ENCODE measurements at places on chromosomes 2 and 18.

GRCh38 chr2:68770271-68771111, 35.9 kb downstream of the ARHGAP25 start:
- DNase-seq = no peak

GRCh38 chr2:32745191-32745590, 117.3 kb downstream of the TTC27 start:
- DNase-seq = no peak

- no peak for DNase-seq
These were observed 74.8 kb upstream of the FAM98A start for GRCh38 chr2:33673937-33674336.

DNA sequence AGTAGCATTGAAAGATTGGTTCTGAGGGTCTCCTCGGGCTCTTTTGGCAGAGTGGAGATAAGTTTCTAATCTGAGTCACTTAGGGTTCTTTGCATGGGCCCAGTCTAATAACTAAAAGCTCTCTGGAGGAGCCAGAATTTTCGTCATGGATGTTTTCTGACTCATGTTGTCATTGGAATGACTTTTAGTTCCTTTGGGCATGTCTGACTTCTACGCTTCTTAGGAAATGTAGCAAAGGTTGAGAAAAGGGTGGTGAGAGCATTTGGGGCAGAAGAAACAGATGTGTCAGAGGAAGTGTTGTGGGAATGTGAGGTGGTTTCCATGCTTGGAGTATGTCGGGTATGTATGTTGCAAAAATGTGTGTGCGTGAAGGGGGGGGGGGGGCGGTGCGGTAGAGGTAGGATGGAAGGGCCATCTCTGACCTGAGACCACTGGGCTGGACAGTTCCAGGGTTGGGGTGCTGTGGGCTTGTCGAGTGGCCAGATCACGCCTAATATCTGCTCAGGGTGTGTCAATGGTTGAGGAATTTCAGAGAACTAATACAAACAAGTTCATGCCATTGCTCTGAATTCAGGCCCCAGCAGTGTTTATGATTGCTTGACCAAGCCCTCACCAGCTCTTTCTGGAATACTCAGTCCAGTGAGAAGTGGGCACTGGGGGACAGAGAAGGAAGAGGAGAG, 26.9 kb downstream of the KLHL29 start:
- no peak for DNase-seq

- DNase-seq = no peak
These were observed 3.4 kb downstream of the B4GALT6 start for GRCh38 chr18:31680831-31681568.

DNA sequence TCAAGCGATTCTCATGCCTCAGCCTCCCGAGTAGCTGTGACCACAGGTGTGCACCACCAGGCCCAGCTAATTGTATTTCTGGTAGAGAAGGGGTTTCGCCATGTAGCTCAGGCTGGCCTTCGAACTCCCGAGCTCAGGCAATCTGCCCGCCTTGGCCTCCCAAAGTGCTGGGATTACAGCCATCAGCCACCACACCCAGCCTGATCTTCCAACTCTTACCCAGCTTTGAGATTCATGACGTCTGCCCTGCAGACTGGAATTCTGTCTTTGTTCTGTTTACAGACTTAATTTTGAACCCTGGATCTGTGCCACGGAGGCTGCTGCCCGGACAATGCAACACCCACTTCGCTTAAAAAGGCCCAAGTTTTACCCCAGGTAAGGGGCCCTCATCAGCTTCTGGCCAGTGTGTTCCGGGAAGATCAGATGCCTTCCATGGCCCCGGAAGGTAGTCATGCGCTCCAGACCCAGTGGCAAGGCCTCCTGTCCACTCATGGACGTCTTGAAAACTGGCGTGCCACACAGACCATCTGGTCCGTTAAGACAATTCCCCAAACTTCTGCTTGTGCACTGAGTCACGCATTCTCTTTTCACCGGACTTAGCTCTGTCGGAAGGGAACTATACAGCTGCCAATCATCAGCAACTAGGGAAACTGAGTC, 5.5 kb downstream of the PXDN start:
- DNase-seq = no peak

DNA sequence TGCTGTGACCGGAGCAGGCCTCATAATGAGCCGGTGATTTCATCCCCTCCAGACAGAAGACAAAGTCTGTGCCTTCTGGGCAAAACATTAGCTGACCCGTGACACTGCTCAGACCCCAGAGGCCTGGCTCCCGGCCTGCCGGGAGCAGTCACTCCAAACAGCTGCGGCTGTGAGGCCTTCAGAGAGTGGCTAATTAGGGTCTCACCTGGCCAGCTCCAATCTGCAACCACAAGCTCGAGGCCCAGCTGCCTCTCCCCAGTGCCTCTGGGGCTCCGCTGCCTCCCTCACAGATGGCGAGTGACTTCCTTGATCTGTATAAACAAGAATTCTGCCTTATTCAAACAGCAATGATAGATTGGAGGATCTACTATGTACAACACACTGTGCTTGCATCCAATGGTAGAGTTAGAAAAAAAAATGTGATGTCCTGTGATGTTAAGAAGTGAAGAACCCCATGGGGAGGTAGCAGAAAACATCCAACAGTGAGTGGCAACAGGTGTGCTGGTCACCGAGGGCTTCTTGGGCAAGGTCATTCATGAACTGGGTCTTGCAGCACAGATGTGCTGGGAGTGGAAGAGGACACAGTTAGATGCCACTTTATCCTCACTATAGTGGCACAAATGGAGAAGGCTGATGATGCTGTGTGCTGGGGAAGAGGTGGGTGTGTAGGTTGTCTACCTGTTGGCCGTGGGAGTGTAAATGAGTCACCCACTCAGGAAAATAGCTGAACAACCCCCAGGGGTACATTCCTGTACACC, 98.2 kb upstream of the ASAP2 start:
- DNase-seq = no peak

DNA sequence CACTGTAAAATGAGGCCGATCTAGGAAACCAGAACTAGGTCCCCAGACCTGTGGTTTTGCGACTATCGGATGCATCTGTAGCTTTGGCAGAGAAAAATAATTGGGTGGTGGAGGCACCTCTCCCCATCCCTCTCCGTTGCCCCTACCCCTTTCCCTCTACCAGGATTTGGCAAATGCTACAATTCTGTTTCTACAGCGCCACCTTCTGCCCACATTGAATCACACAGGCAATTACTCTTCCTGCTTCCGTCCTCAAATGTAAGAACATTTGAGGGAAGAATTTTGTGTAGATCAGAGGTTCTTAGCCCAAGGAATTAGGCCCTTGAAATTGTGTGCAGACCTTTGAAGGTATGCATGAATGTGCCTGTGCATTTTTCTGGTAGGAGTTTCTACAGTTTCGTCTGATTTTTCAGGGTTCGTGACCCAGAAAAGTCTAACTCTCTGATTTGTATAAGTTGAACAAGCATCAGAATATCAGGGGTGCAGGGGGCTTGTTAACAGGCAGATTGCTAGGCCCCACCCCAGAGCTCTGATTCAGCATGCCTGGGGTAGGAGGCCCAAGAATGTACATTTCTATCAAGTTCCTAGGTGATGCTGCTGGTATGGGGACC, 11.2 kb downstream of the ATP6V1B1 start:
- DNase-seq = no peak

DNA sequence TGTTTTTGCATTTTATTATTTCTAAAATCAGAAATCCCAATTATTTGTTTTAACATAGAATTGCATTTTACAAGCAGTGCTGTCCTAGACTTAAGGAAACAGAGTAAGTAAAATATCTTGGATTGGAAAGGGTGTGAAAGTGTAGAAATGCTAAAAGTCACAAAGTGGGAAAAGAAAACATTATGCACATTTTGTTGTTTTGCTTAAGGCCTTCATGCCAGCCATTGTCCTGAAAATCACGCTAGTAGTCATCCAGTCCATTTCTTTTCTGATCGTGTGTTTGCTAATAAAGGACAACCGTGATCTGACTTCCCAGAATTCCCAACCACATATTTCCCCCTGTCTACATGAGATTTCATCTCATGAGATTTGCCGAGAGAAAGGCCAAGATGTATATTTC, 199.1 kb downstream of the PTGR3 start:
- no peak for DNase-seq

DNA sequence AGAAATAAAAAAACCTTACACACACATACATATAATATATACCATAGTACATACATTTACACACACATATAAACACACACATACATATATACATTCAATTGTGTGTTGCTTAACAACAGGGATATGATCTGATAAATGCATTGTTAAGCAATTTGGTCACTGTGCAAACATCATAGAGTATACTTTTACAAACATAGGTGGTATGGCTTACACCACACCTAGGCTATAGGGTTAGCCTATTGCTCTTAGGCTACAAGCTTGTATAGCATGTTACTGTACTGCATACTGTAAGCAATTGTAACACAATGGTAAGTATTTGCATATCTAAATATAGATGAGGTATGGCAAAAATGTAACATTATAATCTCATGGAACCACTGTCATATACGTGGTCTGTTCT, 156.8 kb upstream of the ERBB4 start:
- DNase-seq = no peak

GRCh38 chr2:26088038-26088643, 54.3 kb downstream of the RAB10 start:
- no peak for DNase-seq

GRCh38 chr2:233919938-233920337, 2.8 kb downstream of the TRPM8 start:
- DNase-seq = no peak

All from esophagus squamous epithelium (tissue), 5 donors.